Stimulated activated CD4-positive, alpha-beta T cell treated with anti-CD3 and anti-CD28 coated beads, TNF-alpha, amount 100 ng/mL, for 48 hours (primary cell): ENCODE measurements at places on chromosomes 1 and 21.

DNA sequence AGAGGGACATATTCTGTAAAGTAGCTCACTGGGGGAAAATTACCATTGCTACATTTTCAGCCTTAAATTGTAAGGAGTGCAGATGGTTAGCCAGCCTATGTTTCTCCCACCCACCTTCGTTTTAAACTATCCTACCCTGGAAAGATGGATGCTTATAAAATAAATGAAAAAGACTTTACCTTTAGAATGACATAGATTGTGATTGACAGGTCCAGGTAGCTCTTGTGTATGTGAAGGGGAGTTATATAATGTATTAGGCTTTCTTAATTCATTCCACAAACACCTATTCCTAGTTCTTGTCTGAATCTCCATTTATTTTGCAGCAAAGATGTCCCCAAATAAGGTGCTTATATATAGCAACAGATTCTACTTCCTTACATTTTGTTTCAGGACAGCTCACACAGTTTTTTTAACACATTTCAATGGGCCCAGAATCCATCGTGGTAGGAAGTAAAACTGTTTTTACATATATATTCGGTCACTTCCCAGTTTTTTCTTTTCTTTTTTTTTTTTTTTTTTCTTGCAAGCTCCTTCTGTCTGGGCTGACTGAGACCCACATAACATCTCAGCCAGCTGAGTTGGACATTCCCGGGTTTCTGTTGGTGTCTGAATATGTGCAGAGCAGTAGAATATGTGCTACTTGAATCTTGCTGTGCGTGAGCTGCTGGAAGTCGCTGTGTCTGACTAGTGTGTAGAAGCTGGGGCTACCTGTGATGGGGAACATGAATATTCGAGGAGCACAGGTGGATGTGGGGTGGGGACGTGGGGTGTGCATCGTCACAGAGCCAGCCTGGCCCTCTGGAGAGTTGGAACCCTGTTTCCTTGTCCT, 27.8 kb downstream of the UCK2 start:
- DNase-seq = no peak

DNA sequence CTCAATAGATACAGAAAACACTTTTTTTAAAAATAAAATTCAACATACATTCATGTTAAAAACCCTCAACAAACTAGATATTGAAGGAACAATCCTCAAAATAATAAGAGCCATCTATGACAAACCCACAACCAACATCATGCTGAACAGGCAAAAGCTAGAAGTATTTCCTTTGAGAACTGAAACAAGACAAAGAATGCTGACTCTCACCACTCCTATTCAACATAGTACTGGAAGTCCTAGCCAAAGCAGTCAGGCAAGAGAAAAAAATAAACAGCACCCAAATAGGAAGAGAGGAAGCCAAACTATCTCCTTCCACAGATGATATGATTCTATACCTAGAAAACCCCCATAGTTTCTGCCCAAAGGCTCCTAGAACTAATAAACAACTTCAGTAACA, 46.2 kb upstream of the IVNS1ABP start:
- no peak for DNase-seq

- no peak for DNase-seq
These were observed 47.6 kb downstream of the ATP6V1G3 start for GRCh38 chr1:198492872-198493271.

DNA sequence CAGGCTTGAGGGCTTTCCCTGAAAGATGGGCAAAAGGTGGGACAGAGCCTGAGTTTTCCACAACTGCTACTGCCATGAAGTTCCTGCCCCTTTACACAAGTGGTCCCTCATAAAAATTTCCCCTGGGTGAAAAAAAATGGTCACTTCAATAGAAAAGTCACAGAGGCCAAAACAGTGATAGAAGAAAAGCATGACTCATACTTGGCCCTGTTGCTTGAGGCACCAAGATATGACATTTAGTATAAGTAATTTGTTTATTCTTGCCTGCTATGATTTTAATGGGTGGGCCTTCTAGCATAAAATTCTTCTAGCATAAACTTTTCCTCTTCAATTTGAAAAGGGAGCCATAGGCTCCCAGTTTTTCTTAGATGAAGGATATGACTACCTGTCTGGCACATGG, 280.2 kb downstream of the DPYD start:
- no peak for DNase-seq

- DNase-seq = no peak
These were observed 4.1 kb downstream of the ANGPTL3 start for GRCh38 chr1:62601457-62601856.

DNA sequence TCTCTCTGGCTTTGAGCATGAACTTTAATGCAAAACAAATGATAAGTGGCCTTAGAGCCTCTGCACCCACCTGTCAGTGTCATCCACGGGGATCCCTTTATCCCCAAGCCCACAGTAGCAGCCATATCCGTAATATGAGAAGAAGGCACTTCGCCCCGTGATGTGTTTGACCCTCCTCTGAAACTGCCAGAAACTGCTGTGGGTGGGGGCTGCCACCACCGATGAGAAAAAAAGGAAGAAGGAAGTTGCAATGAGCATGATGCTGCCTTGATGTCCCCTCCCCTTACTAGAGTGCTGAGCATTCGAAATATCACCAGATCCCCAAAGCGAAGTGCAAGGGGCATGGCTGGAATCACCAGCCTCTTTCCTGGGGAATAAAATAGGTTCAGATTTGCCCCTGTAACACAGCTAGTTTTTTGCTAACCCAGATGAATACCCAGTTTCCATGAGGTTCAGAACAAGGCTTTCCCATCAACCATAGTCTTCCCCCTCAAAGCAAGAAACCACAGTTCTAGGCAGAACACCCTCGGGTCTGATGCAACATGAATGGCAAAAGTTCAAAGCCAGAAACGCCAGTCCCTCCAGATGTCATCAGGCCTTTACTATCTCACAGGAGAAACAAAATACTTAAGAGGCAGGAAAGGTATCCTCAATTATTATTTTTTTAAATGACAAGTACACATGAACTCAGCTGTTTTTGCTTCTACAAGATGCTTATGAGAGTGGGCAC, 10.8 kb upstream of the UBXN10 start:
- no peak for DNase-seq

DNA sequence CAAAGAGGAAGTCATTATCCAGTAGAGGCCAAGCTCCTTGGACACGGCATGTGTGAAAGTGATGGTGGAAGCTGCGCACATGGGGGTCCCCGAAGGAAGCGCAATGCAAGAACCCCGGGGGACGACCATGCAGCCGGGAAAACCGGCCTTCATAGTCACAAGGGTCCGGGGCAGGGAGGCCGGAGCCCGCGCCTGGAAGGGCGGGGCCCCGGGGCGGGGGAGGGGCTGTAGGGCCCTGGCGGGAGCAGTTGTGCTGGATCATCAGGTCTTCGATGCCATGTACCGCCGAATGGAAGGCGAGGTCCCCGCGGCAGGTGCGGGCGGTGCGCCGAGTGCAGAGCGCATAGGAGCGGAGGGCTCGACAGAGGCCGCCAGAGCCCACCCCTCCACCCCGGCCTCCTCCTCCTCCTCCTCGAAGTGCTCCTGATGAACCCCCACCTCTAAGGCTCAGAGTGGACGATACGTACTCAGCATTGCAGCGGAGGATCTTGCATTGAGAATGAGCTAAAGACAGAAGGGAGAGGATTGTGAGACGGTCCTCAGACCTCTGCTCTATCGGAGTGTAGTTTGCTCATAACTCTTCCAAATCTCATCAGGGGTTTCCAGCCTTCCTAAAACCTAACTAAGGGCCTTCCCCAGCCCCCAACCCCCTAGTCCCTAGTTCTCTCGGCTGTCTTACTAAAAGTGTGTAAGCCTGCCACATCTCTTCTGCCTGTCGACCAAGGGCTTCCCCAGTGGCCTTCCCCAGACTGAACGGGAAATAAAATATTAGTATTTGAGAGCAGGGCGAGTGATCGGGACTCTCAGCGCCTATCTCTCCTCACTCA, 2.1 kb downstream of the HJV start:
- DNase-seq = no peak

DNA sequence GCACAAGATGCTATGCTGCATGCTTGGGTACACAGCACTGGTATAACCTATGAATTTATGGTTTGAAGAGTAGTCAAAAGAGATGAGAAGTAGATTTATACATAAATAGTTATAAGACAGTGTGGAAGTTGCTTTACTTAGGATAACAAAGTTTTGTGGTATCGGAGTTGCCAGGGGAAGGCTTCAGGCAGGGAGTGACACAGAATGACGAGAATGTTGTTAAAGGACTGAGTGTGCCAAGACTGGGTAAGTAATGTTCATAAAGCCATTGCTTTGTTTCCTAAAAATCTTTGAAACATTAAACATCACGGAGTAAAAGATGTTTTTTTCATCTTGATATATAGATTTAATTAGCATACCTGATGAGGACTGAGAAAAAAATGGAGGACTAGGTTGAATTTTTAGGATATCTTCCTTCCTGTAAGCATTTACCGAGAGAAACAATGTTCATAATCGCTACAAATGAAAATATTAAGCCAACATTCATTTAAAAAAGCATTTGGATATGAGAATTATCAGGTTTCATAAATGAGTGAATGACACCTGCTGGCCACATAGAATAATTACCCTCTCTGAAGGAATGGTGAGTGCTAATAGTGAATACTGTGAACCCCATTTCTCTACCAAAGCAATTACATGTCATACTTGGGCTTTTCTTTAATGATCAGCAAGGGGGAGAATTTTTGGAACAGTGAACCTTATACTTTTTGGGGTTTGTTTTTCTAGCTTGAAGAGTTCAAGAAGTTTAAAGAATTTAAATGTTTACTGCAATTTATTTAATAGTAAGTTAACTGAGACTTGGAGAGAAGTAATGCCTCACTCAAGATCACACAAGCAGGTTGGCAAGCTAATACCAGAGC, 28.4 kb downstream of the EXTL2 start:
- DNase-seq = no peak

GRCh38 chr1:15083578-15083977, 70.0 kb upstream of the TMEM51 start:
- DNase-seq = no peak

DNA sequence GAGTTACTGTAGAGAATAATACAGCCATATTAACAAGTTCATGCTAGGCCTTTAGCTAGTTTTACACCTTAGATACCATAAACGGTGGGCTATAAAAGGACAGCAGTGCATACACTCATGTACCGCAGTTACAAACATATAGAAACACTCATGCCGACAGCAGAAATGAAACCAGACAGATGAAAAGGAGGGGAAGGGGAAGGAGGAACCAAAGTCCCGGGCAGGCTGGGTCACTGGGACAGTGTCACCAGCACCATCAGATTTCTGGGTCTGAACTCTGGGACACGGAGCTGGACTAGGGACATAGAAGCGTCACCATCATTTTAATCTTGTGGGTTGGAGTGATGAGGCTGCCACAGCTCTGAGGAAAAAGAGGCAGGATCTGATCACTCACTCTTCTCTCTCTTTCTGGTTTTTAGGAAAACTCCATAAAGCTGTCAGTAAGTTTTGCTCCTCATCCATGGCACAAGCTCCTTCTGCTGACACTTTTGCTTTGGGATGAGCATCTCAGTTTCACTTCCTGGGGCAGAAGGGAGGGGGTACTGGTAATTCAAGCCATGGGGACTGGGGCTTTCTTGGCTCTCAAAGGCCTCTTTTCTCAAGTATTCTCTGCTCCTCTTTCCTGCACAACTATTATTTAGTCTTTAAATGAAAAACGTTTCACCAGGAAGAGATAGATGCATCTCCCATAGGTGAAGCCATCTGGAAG, 7.8 kb upstream of the ZNF691 start:
- no peak for DNase-seq

- DNase-seq = no peak
These were observed 60.4 kb downstream of the LAMC2 start for GRCh38 chr1:183246436-183246835.

DNA sequence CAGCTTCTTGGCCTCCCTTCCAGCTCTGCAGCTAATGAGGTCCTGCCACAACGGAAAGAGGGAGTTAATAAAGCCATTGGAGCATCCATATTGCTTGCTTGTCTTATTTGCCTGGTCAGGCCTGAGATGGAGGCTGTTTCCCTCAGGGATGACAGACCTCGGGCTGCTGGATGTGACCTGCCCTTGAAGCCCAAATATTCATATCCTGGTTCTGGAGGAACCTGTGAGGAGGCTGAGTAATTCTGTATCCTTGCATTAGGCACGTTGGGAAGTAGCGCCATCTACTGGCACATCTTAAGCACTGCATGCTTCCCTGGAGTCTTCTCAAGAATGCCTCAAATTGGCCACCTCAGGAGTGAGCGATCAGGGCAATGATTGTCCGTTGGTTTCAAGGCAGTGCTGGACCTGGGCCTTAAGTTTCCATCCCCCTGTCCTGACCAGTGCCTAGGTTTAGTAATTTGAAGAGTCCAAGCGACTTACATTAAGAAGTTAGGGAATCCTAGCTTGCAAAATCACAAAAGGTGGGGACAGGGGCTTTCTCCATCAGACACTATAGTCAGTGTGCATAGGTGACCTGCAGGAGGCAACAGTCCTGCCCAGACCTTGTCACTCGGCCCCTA, 13.8 kb upstream of the NASP start:
- peak; percentile 42 for DNase-seq

DNA sequence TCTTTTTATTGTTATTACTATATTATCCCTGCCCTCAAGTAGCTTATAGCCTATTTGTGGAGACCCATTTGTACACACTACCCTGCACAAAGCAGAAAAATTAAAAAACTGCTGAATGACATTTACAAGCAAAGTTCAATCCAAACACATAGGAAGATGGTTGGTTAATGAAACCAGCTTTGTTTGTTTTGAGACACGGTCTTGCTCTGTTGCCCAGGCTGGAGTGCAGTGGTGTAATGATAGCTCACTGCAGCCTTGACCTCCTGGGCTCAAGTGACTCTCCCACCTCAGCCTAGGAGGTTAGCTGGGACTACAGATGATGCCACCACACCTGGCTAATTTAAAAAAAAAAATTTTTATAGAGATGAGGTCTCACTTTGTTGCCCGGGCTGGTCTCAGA, 31.6 kb downstream of the TGFB2 start:
- DNase-seq = no peak

GRCh38 chr1:77238462-77238861, 19.2 kb upstream of the PIGK start:
- no peak for DNase-seq

GRCh38 chr1:222953585-222953984, 138.7 kb downstream of the DISP1 start:
- DNase-seq = no peak

GRCh38 chr1:151347523-151348246, 633 bp upstream of the RFX5 start:
- no peak for DNase-seq

DNA sequence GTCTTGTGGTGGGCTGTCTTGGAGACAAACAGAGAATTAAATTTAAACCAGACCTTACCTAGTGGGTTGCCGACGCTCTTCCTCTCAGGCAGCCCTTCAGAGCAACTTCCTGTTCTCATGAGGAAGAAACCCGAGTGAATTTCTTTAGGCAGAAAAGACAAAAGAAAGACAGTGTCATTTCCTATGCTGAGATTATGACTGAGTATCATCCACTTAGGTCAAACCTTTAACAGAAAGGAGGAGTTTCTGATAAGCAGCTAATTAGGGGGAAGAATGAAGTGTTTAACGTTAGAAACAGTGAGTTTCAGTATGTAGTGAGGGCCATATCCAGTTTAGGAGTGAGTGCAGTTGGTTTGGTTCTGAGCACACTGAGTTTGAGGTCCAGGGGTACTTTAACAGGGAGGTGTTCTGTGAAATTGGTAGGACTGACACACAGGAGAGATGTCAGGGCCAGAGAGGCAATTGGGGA, 38.7 kb downstream of the FASLG start:
- no peak for DNase-seq

GRCh38 chr1:15953791-15954241, 22.1 kb downstream of the ZBTB17 start:
- no peak for DNase-seq
